ENCODE measurements at places on chromosomes 2 and 18.

DNA sequence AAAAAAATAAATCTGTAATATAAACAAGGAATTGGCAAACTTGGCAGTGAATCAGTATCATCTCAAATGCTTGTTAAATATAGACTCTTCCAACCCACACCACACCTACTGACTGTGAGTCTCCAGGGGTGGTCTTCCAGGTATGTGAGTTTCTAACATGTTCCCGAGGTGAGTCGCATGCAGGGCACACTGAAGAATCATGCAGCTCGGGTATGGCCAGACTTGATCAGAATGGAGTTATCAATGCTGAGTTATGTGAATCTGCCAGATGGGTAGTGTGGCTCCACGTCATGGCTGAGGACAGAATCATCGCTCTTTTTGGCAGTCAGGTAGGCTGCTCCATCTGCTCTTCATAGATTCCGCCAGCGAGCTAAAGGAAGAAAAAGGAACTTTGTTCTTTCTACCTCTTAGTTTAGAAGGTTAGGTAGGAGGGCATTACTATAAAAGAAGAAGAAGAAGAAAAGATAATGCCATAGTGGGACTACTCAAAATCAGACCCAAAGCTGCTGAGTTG is 1279.7 kb upstream of the ZEB2 start:
- no peak for DNase-seq

DNA sequence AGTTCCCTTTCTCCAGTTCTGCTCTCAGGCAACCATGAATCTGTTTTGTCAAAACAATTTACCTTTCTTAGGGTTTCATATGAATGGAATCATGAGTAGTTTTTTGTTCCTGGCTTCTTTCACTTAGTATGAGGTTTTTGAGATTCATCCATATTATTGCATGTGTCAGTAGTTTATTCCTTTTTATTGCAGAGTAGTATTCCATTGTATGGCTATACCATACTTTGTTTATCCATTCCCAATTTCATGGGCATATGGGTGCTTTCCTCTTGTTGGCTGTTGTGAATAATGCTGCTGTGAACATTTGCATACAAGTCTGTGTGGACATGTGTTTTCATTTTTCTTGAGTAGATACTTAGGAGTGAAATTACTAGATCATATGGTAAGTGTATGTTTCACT is 46.0 kb downstream of the SANBR start:
- DNase-seq, result no peak

GRCh38 chr2:156338578-156338977 is 6.1 kb upstream of the NR4A2 start:
- DNase-seq, result no peak

GRCh38 chr18:21450913-21451312 is 149.6 kb downstream of the ESCO1 start:
- DNase-seq, result no peak

- DNase-seq, result no peak
Measured at GRCh38 chr2:168632709-168633121, 169.7 kb upstream of the NOSTRIN start.

DNA sequence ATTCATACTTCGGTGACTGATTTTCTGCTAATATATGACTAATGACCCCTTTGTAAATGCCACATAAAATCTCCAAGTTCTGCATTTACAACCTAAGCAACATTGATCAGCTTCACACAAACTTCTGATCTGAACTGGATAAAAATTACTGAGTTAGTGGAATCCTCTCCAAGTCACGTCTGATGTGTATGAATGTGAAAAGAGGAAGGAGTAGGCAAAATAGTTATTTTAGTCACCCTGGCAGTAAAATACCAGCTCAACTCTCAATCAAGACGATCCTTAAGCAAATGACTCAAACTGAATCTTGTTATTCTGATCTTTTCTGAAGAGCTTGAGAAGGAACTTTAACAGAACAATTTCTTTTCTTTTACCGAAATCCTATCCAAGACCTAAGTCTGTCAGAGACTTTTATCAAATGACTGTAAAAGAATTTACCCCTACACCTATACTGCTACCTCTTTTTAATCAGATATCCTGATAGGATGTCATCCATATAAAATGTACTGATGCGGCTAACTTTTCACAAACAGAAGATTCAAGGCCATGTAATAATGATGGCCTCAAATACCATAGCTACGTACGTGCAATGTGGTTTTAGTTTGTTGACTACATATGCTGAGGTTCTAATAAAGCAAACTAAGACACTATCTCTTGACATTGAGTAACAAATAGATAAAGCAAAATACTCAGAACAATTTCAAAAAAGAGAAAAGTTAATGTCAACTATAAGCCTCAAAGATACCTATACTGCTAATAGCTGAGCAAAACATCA is 23.7 kb downstream of the CUL3 start:
- no peak for DNase-seq

Data from RCC 7860 (cell line).